NAMALWA (cell line): ENCODE measurements at places on chromosomes 11 and 22.

GRCh38 chr11:79503028-79503427 lies 62.2 kb upstream of the TENM4 start:
- no peak for DNase-seq

- no peak for DNase-seq
Observed at GRCh38 chr11:104653407-104653806, 244.9 kb downstream of the CASP12 start.

- DNase-seq, result no peak
Observed at GRCh38 chr22:22085702-22086500, 103.3 kb upstream of the TOP3B start.

GRCh38 chr11:126281666-126282175 lies 1.2 kb upstream of the TIRAP start:
- DNase-seq, result no peak

- DNase-seq, result no peak
Observed at GRCh38 chr22:35938226-35938625, 90.4 kb downstream of the RBFOX2 start.

GRCh38 chr11:69694781-69695180 lies 9.0 kb downstream of the FGF19 start:
- DNase-seq, result no peak

DNA sequence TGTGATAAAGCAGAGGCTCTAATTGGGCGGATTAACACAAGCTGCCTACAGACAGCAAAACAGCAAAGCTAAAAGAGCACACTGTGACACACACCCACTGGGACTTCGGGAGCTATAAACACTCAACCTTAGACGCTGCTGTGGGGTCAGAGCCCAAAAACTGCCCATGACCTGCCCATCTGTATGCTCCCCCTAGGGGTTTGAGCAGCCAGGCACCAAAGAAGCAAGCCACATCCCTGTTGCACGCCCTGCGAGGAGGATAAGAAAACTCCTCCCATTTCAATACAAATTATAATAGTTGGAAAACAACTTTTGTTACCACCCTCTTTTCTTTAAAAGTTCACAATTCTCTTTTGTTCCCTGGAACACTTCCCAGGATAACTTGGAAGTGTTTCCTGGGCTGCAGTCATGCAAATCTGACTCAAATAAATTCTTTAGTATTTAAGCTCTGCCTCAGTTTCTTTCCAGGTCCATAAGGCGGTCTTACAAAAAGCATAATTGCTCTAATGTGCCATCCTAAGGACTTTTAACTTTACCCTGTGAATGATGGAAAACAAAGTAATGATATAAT lies 86.4 kb downstream of the DLG2 start:
- no peak for DNase-seq

GRCh38 chr11:73748300-73748699 lies 12.6 kb downstream of the RAB6A start:
- no peak for DNase-seq

DNA sequence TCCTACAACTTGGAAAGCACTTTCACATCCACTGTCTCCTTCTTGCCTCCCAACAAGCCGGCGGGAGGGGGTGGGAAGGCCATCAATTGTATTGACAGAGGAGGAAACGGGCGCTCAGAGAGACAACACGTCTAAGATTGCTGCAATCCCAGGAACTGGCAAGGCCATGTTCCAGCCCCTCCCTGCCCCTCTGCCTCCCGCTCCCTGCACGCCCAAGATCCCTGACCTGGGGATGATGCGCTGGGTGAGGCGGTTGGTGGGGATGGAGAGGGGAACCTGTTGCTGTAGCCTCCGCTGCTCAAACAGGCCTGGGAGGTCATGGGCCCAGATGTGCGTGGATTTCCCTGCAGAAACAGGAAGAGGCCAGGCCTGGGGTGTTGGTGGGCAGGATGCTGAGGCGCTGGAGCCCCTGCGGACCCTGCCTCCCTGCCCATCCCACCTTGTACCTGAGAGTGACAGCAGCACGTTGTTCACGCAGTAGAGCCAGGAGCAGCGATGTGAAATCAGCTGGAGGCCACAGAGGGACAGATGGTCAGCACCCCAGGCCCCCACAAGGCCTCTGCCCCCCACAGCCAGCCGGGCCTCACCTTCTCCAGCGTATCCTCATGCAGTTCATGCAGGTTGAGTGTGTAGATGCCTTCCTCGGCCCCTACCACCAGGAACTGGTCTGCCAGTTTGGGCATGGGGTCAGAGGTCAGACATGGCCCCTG lies 6.8 kb downstream of the MAP4K2 start:
- no peak for DNase-seq

DNA sequence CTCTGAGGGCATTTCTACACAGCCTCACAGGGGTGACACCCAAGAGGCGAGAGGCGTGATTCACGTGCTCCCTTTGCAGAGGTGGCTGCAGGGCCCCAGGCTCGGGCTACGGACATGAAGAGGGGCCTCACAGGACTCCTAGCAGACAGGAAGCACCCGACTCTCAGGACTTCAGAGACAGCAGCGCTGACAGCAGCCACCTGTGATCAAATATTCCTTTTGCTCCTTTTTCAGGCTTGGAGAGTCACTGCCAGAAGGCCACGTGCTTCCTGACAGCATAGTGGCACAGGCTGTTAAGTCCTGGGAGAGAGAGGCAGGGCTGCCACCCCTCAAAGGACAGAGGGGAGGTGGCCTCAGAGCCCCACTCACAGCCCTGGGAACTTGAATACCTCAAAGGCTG lies 348.9 kb downstream of the CADM1 start:
- DNase-seq, result no peak

DNA sequence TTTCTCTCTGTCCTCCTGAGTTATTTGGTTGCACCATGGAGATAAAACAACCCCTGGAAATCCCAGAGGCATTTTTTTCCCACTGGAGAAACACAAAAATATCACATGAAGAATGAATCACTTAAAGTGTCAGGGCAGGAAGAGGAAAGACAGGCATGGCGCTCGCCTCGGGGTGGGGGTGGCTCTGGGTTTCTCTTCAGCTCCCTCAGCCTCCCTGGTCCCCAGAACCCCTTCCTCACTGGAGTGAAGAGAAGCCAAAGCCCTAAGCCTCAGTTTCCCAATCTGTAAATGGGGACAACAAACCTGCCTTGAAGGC lies 938 bp downstream of the SHISAL1 start:
- no peak for DNase-seq

GRCh38 chr11:57473285-57473841 lies 13.0 kb downstream of the RTN4RL2 start:
- DNase-seq, result no peak

GRCh38 chr11:10405865-10406592 lies 49.0 kb upstream of the AMPD3 start:
- peak; percentile 87 for DNase-seq

- DNase-seq, result no peak
Observed at GRCh38 chr11:46229230-46229629, 48.2 kb upstream of the CREB3L1 start.

- no peak for DNase-seq
Observed at GRCh38 chr11:94010136-94010535, 11.0 kb upstream of the HEPHL1 start.

DNA sequence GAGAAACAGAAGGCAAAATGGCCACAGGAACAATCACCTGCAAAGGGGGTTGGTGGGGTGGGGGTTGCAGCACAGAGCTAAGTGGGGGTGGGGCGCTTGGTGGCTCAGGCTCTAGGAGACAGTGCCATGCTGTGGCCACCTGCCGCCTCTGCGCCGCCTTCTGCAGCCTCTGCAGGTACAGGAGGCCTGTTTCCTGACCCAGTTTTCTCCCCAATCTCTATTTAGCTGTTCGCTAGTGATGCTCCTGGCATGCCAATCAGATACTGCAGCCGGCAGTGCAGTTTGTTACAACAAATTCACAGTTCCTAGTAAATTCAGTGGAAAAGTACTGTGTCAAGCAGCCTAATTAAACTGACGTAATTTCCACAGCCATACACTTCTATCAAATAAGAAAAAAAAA lies 106.4 kb downstream of the SERGEF start:
- no peak for DNase-seq

DNA sequence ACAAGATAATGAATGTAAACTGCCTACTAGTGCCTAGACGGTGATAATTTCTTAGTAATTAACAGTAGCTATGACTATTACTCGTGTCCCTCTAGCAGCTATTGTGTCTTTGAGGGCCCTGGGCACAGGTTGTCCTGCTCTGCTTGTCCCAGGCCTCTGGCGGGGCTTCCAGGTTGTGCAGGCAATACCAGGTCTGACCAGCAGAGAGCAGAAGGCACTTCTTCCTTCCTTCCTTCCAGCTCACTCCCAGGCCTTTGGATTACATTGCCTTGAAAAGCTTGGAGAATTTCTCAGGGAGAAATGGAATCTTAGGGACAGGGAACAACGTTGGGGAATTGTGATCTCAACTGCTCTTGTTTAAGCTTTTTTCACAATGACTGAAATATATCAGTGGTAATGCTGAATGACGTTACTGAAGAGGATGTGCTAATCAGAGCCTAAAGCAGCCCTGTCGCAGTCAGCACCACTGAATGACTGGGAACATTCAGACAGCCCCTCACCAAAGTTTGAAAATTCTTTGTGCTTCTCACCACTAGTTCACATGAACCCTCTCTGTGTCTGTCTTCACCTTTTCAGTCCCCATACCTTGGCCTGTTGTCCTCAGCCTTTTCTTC lies 8.4 kb upstream of the CCKBR start:
- peak; percentile 63 for DNase-seq

DNA sequence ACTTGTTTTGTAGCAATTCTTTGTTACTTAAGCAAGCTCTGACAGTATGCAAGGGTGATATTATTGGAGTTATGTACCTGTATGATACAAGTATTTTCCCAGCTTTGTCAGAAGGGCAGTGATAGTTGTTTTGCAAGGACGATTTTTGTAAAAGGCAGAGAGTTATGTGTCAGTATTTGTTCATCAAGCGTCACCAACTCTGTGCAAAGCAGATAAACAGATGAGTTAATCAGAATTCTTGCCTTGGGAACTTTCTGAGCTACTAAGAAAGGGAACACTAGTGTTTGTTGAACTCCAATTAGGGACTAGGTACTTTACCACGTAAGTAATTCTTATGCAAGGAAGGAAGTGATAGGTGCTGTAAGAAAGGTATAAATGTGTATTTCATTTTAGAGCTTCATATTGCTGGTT lies 1.4 kb downstream of the USP47 start:
- peak; percentile 55 for DNase-seq

DNA sequence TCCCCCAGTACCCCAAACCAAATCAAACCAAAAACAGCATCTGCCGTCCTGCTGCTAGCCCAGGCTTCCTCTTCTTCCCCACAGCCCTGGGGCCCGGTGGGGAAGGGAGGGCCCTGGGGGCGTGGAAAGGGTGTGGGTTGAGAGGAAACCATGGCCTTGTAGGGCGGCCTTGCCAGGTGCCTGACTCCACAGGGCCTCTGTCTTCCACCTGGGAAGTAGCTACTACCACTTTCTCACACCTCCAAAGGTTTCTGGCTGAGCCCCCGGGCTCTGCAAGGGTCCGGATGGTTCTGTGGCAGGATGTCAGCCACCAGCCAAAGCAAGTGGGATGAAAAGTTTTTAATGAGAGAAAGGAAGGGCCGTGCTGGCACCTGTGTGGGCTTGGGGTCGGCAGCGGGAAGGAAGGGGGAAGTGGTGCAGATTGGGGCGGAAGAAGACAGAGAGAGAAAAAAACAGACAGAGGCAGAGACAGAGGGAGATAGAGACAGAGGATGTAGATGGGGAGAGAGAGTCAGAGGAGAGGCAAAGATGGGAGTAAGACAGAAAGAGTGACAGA lies 10.5 kb downstream of the TPST2 start:
- DNase-seq, result peak; percentile 76

DNA sequence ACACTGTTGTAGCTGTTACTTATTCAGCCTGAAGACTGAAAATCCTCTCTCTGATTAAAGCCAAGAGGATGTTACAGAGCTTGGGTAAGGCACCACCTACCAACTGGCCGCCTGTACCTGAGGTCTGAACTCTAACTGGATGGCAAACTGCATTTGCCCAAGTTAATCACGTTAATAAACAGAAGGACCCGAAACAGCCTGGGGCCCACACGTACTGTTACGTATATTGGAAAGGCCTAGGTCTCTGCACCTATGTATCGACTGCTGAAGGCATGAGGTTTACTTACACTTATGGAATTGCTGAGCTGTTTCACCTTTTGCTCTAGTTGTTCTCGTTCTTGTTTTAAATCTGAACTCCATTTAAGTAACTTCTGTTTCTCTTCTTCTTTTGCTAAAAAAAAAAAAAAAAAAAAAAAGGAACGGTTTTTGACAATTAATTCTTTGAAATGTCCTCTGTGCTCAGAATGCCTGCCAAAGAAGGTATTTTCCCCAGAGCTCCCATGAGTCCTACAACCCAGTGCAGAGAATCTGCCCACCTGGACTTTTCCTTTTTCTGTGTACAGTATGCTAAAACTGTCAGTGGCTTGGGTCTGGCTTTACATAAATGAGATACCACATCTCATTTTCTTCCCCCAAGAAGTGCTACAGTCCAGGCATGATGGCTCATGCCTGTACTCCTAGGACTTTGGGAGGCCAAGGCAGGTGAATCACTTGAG lies 13.1 kb downstream of the LARGE2 start:
- DNase-seq, result no peak

- no peak for DNase-seq
Observed at GRCh38 chr11:27807596-27807995, 107.3 kb upstream of the BDNF start.

GRCh38 chr11:45151362-45151982 lies 5.0 kb downstream of the PRDM11 start:
- DNase-seq, result no peak

DNA sequence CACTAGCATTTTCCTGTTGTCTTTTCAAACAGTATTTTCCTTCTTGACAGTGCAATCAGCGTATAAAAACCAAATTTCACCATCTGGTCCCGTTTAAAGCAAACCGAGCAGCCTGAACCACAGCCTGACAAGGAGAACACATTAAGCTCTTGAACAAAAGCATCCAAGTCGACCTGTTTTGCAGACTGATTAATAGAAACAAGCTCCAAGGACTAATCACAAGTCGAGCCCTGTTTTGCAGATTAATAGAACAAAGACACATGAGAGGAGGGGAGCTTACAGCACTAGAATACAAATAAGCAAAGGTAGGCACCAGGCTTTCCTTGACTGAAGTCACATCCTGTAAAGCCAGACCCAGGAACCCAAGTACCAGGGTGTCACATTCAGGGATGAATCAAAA lies 104.8 kb downstream of the MPPED2 start:
- DNase-seq, result no peak
